ENCODE measurements at places on chromosomes 16 and 17.
A peak's percentile ranks its signal among the peaks of the same experiment; 100 is the strongest.

DNA sequence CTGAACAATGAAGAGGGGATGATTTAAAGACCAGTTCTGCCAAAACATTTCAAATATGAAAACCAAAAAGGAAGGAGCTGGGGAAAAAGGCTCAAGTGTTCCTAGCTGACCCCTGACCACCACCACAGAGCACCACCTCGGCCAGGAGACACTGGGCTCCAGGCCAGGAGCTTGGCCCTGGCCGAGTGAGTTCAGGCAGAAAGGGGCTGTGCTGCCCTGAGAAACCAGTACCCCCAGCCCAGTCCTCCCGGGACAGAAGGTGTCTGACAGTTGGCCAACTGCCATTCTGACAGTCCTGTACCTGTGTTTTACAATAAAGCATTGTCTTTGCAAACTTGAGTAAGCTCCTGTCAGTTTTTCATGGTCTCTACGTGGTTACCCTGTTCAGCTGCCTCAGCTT lies 98.2 kb downstream of the VPS53 start:
- DNase-seq, result no peak

DNA sequence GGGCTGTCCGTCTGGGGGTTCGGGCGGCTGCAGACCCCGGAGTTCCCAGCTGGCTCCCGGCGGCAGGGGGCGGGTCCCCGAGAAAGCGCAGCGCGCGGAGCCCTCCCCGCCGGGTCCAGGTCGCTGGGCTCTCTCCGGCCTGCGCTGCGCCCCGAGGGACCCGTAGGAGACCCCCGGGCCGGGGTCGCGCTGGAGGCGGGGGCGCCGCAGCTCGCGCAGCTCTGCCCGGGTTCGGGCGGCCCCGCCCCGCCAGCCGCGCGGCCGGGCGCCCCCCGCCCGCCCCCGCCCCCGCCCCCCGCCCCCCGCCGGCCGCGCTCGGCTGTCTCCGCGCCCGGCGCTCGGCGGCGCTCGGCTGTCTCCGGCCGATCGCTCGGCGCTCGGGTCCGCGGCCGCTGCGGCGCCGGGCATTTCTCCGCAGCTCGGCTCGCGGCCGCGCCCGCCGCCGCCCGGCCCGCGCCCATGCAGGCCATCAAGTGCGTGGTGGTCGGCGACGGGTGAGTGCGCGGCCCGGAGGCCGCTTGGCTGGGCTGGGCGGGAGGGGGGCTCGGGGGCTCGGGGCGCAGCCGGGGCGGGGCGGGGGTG lies at the start of gene RAC3:
Gene RAC3 (plus strand): TSS at position 376 of the 582 bp plus-strand sequence. CDS start 84 bp downstream, at position 460.
- peak; percentile 66 for DNase-seq

DNA sequence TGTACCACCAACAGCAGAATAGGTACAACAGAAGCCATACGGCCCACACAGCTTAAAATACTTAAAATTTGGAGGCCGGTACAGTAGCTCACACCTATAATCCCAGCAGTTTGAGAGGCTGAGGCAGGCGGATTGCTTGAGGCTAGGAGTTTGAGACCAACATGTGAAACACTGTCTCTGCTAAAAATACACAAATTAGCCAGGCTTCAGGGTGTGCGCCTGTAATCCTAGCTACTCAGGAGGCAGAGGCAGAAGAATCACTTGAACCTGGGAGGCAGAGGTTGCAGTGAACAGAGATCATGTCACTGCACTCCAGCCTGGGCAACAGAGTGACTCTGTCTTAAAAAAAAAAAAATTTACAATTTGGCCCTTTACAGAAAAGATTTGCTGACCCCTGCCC lies 17.0 kb downstream of the GFOD2 start:
- no peak for DNase-seq

DNA sequence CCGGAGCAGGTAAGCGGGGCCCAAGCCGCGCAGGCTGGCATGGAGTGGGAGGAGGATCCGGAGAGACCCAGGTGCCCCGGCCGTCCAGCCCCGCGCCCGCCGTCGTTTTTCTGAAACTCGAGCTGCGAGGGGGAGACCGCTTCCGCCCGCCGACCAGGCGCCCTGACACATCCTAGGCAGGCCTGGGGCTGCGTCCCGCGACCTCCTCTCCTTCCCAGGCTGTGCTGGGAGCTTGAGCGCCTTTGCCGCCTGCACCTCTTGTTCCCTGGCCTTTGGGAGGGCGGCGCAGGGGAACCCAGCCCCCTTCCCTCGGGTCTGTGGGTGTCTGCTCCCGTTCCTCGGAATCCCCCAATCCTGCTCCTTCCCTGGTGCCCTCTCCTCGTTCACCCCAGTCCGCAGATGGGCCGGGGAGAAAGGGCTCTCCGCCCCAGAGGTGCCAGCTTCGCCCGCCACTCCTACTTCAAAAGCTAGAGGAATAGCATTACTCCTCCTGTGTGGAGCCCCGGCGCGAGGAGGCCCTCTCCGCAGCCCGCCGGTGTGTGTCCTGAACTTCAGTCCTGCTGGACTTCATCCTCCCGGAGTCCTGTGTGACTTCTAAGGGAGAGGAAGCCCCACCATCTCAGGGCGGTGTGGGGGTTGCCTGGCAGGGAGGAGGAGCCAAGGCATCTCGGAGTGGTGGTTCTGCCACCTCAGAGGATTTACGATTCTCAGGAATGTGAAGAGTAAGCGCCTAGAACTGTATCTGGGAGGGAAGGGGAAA lies 1.0 kb downstream of the NHERF1 start:
- peak; percentile 64 for DNase-seq

GRCh38 chr16:54568906-54569807 lies 282.6 kb upstream of the IRX3 start:
- no peak for DNase-seq

DNA sequence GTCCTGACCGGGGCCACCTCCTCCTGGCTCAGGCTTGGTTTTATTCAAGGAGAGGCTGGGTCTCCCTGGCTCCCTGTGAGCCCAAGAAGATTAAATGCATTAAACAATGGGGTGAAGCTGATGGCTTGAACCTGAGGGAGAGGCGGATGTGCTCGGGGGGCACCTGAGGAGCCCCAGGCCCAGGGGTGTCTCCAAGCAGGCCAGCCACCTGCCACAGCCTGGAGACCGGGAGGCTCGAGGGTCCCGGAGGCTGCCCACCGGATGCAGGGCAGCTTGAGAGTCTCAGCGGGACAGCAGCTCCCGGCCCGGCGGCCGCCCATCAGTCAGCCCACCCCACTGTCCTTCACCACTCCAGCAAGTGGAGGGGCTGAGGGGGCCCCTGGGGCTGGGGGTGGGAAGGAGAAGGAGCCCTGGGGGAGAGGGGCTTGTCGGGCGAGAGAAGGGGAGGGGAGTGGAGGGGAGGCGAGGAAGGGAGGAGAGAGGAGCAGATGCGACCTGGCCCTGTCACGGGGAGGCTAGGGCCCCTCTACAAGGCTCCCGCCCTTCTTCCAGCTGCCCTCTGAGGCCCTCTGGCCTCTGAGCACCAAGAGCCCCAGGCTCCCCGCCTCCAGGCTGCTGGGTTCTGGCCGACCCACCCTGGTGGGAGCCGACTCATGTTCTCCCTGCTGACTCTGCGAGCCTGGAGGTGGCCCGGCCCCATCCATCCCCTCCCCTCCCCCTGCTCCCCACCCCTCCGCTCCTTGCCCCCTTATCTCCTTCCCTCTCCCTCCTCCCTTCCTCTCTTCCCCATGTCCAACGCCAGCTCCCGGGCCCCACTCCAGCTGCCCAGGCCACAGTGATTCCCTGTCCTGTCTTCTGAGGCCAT lies 13.2 kb downstream of the CD7 start:
- no peak for DNase-seq

DNA sequence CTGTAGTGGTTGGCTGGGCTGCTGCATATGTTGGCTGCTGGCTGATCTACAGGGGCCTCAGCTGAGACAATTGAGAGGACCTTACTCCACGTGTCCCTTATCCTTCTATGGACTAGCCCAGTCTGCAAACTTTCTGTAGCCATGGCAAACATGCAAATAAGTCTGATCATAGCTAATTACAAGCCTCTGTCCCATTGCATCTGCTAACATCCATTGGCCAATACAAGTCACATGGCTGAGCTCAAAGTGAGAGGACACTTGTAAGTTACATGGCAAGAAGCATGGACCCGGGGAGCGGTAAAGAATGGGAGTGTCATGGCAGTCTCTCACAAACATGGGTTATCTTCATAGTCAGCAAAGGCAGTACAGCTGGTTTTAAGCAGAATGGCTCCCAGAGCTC lies 11.6 kb upstream of the IL4R start:
- DNase-seq, result no peak

- DNase-seq, result no peak
Observed at GRCh38 chr17:32915245-32915644, 12.7 kb upstream of the TMEM98 start.

GRCh38 chr16:81686391-81687130 lies 92.5 kb upstream of the PLCG2 start:
- DNase-seq, result no peak

- peak; percentile 97 for DNase-seq
Observed at GRCh38 chr16:80197741-80198201, 343.0 kb upstream of the DYNLRB2 start.

- DNase-seq, result no peak
Observed at GRCh38 chr17:73315471-73315870, 3.7 kb upstream of the CDC42EP4 start.

GRCh38 chr17:69117855-69118784 lies 23.6 kb downstream of the ABCA6 start:
- DNase-seq, result no peak

DNA sequence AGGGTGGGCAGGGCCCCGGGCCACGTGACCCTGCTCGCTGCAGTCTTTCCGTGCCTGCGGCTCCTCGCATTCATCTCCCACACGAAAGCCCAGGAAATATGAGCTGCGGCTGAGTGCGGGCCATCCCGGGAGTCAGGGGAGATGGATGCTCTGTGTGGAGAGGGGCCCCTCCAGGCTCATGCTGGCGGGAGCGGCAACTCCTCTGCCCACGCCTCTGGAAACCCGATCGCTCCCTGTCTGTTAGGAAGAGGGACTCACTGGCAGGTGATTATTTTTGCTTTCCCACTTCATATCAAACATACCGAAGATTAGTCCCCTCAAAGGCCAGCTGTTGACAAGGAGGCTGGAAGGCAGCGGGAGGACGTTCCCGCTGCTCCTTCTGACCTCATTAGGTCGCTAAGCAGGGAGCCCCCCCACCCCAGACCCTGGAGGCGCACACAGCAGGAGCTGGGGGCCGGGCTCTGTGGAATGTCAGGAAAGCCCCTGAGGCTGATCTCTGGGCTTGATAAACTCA lies 228.5 kb downstream of the FOXL1 start:
- no peak for DNase-seq

DNA sequence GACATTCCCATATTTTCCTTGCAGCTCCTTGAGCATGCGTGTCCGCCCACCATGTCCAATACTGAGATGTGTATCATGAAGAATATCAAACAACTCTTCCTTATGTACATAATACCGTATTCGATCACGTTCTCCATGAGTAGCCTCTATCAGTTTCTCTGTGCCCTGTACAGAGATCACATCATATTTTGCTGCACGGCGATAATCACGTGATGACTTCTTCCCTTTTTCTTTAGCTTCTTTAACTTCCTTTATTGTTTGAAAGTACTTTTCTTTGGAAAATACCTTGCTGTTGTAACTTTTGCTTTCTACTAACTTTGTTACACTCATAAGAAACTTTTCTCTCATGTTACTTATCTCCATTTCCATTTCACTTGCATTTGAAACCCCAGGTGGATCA lies 6.6 kb downstream of the KRABD2 start:
- DNase-seq, result no peak

DNA sequence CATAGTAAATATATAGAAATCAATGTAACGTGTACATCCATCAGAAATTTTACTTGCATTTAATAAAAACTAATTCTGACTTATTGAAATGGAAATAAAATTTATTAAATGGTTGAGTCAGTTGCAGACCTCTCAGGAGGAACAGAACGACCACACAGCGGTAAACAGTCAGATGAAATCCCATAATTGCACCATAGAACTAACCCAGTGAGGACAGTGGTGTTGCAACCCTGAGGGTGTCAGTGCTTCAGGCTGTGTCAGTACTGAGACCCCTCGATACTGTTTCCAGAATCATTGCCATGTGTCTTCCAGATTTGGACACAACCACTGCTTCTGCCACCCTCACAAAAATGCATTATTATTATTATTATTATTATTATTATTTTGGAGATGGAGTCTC lies 29.0 kb upstream of the SSTR2 start:
- no peak for DNase-seq

DNA sequence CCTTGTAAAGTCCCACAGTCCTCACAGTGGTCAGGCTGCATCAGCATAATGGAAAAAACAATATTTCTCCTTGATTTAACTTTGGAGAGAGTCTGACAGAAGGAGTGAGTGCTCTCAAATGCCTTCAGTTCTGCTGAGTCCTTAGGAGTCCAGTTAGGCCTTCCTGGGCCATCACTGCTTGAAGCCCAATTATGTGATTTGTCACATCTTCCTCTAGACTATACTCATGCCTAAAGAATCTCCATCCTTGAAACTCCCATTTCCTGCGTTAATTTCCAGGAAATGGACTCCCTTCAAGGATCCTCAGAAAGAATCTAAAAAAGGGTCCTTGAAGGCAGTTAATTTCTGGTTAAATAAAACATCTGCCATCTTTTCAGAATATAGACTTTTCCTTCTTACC lies 52.8 kb downstream of the SLFN5 start:
- DNase-seq, result peak; percentile 61

DNA sequence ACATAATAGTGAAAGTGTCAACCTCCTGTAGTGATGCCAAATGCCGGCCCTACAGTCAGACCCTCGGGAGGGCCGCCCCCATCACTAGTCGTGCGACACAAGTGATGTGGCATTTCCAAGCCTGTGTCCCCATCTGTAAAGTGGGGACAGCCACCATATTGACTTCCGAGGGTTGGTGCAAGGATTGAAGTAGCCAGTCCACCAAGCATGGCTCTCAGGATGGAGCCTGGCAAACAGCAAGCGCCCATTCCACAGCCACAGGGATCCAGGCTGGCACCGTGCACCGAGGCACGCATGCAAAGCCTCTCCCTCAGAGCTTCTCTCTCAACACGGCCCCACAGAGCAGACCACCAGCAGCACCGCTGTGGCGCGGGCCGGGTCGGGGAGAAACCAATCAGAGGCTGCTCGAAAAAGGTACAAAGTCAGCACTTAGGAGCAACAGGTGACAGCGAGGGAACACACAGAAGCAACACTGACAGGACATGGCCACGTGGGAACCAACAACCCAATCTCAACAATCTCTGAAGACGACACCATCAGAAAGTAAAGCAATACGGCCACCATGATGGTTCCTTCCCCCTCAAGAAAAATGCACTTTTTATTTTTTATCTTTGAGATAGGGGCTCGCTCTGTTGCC lies 20.6 kb downstream of the ZCCHC14 start:
- no peak for DNase-seq

- no peak for DNase-seq
Observed at GRCh38 chr17:62119373-62119772, 54.3 kb upstream of the MED13 start.

DNA sequence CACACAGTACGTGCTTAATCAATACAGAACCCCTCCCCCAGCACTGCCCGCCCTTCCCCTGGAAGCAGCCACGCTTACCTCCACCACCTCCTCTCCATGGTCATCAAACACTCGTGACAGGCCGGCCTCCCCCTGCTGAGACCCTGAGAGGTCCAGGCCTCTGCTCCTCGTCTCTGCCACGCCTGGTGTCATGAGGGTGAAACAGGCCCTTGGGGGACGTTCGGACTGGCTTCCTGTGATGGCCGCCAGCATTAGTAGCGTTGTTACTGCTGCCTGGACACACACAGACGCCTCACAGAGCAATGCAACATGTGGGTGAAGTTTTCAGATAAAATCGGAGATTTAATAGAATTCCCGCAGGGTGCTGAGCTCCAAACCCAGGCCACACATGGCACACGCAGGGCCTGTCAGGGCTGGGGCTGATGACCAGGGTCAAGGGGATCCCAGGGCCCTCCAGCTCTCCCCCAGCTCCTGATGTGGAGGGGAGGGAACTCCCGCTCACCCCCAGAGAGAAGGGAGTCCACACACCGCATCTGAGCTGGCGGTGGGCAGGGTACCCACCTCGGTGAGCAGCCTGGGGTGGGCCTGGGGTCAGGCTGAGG lies 15.9 kb upstream of the SLC38A10 start:
- no peak for DNase-seq
